ENCODE measurements at places on chromosomes 1 and 21.

DNA sequence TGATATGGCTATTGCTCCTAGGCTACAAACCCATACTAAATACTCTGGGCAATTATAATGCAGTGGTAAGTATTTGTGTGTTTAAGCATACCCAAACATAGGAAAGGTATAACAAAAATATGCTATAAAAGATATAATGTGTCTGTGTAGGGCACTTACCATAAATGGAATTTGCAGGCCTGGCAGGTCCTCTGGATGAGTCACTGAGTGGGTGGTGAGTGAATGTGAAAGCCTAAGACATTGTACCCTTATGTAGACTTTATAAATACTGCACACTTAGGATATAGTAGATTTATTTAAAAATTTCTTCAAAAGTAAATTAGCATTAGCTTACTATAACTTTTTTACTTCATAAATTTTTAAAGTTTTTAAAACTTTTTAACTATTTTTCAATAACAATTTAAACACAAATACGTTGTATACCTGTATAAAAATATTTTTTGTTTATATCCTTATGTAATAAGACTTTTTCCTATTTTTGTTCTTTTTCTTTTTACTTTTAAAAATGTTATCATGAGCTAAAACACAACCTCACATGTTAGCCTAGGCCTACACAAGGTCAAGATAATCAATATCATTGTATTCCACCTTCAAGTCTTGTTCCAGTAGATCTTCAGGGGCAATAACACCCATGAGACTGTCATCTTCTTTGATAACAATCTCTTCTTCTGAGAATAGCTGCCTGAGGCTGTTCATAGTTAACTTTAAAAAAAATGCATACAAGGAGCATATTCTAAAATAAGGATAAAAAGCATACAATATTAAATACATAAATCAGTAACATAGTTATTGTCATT lies 306.3 kb upstream of the RGS18 start:
- no peak for DNase-seq

DNA sequence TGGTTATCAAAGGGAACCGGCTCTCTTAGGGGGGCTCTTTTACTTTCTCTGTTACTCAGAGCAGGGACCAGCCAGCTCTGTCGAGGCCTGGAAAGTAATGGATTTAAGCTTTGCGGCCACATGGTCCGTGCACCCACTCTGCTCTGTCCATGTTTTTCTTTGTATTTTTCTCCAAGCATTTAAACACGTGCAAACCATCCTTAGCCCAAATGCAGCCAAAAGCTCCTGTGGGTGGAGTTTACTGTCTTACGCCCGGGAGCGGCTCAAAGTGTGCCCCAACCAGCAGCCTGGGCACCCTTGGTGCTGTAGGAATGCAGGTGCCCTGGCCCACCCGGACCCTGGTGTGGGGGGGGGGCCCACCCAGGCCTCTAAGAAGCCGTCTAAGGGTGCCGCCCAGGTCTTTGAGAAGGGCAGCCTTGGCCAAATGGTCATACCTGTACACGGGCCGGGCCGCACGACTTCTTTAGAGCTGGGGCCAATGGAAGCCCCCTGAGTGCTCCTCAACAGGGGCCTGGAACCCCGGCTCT lies 29.2 kb upstream of the POFUT2 start:
- no peak for DNase-seq

- DNase-seq, result no peak
Measured at GRCh38 chr1:107531065-107531908, 390.4 kb downstream of the NTNG1 start.

- no peak for DNase-seq
Measured at GRCh38 chr1:167631936-167632614, 2.0 kb downstream of the RCSD1 start.

GRCh38 chr1:114828251-114828650 lies 26.4 kb upstream of the SYCP1 start:
- no peak for DNase-seq
